ENCODE measurements at places on chromosomes 6 and 20.

DNA sequence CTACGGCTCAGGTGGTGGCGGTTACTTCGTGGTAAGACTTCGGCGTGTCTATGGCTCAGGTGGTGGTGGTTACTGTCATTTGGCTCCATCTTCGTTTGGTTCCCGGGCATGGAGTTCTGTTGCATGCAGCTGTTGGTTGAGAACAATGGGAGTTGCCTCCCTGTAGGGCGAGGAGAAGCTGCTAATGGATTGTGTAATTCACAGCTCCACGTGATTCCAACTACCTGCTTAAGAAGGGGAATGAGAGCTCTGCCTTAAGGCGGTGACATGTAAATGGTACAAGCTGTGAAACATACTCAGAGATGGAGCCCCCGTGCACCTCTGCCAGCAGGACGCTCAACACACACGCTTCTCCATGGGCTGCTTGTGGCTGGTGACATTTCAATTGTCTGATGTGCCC lies 12.4 kb upstream of the DACT2 start:
- no peak for ATAC-seq

GRCh38 chr20:10784554-10785183 lies 110.9 kb upstream of the JAG1 start:
- no peak for ATAC-seq

- no peak for ATAC-seq
Measured at GRCh38 chr6:91464201-91464600, 877.3 kb upstream of the MAP3K7 start.

DNA sequence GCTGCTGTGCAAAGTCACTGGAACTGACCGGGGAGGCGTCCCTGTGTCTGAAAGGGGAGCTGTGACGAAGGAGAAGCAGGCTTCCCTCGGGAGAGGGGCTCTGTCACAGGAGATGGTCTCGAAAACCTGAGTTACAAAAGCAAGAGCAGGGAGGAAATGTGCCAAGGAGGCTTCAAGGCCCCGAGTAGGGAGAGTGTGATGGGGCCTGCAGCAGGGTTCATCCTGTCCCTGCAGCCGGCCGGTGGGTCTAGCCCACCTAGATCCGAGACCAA lies 16.7 kb downstream of the DYNLT1 start:
- ATAC-seq: no peak

- no peak for ATAC-seq
Measured at GRCh38 chr6:53654745-53655240, 10.8 kb downstream of the KLHL31 start.

GRCh38 chr20:53513489-53514298 lies 79.9 kb downstream of the ZNF217 start:
- no peak for ATAC-seq

GRCh38 chr20:62793757-62794006 lies 2.6 kb upstream of the MRGBP start:
- no peak for ATAC-seq

DNA sequence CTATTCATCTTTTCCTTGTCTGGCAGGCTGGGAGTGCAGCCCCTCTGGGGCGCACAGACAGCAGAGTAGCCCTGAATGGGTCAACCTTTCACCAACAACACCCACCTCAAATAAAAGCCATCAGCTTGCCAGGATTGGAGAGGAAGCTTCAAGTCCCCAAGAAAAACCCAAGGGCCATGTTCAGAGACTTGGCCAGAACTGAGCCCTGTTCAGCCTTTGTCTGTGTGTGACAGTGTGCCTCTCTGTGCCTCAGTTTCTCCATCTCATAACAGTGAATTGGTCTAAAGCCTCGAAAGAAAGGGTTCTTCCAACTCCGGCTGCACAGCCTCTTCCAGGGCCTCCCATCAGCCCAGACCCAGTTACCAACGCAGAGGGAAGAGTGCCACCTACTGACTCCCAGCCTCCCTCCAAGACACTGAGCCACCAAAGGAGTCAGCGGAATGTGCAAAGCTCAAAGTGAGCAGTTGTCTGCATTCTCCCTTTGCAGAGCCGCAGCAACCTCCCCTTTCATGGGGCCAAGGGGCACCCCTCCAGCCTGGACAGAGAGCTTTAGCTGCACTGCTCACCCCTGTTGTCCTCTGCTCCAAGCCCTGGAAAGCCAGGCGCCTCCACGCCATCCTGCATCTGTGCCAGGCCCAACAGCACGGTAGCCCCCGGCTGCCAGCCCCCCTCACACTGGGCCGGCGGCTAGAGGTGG lies 82.7 kb upstream of the TOP1 start:
- no peak for ATAC-seq

GRCh38 chr6:66896415-66896814 lies 1189.4 kb upstream of the EYS start:
- no peak for ATAC-seq

DNA sequence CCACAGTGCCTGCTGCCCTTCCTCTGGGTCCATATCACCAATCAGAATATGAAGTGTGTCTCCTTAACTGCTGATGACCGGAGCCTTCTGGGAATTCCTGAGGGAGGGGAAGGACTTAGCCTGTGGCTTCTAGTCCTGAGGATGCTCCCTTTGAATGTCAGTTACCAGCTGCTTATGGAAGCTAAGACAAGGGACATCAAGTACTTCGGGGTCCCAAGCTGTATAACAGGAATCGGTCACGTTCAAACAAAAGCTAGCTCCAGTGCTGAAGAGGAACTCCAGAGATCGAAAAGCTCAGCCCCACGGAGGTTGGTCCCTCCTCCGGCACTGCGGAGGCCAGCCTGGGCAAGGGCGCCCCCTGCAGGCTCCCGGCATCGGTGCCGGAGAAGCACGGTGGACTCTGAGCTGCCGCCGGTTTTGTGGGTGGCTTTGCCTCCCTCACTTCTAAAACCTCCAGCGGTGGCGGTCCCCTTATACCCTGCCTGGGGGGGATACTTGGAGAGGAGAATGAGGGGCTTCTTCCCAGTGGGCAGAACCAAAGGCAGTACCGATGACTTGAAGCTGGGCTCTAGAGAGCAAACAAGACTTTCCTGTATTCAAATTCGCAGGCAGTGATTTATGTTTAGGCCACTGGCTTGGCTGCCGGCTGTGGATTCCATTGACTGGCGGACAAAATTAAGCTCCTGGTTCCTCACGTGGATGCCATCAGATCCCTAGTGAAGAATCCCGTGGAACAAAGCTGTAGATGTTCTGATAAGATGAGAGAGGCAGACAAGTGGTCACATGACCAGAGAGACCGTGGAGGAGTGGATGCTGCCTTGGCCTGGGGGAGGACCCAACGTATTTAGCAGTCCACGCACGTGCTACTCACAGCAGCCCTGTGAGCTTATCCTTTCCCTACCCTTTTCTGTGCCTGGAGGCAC lies 16.2 kb upstream of the UBR2 start:
- peak; percentile 99 for ATAC-seq

DNA sequence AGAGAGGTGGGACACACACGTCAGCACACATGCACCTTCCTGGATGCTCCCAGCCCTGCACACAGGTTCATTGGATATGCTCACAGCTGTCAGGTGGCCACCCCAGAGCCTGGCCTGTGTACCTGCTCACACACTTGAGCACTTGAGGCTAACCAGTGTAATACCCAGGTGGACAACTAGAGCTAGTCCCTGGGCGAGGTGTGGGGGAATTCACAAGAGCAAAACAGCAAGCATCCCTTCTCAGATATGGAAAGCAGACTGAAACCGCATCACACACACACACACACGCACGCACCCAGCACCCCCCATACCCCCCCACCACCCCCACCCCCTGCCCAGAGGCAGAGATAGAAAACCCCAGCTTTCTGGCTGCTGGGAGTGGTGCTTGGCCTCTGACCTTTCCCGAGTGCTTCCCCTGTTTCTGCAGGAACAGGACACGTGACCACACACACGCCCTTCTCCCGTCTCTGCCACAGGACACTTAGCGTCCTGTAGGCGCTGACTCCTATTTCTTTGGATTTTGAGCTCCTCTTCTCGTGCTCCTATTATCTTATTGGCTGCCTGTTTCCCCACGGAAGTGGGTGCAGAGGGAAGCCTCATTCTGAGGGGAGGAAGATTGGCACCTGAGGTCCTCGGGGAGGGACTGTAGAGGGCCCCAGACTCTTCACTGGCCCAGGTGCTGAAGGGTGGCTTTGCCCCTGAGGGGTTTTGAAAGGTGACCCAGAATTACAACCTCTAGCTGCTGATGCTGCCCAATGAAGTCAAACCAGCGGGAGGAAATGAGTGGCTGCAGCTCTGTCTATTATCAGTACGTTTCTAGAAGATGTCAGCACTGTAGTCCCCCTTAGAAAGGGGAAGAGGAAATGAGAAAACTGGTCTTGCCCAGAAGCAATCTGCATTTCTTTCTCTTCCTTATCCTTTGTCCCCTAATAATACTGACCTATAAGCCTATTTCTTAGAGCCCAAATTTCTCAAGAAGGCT lies 65.8 kb downstream of the SYTL3 start:
- no peak for ATAC-seq

- no peak for ATAC-seq
Measured at GRCh38 chr6:68675548-68675947, 40.5 kb downstream of the ADGRB3 start.

DNA sequence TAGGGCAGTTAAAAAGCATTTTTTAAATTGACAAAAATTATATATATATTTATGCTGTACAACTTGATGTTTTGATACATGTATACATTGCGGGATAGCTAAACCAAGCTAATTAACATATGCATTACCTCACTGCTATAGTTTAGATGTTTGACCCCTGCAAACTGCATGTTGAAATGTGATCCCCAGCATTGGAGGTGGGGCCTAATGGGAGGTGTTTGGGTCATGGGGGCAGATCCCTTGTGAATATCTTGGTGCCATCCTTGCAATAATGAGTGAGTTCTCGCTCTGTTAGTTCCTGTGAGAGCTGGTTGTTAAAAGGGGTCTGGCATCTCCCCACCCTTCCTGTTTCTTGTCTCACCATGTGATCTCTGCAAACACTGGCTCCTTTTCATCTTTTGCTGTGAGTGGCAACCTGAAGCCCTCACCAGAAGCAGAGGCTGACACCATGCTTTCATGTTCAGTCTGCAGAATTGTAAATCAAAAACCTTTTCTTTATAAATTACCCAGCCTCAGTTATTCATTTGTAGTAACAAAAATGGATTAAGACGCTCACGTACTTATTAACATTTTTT lies 111.8 kb downstream of the MCHR2 start:
- ATAC-seq: no peak

- ATAC-seq: peak; percentile 24
Measured at GRCh38 chr20:50891138-50891537, 40.1 kb downstream of the ADNP start.

- no peak for ATAC-seq
Measured at GRCh38 chr6:84568971-84569370, 195.4 kb downstream of the TBX18 start.

DNA sequence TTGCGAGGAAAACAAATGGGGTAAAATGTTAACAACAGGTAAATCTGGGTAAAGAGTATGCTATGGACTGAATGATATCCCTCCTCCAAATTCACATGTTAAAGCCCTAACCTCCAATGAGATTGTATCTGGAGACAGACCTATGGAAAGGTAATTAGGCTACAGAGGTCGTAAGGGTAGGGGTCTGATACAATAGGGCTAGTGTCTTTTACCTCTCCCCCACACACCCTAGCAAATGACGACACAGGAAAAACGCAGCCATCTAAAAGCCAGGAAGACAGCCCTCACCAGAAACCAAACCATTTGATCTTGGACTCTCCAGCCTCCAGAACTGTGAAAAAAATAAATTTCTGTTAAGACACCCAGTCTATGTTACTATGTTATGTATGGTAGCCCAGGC lies 20.6 kb upstream of the FBXO9 start:
- ATAC-seq: no peak
